Frontal cortex (tissue), 4 donors: ENCODE measurements at places on chromosomes 11 and 22.

GRCh38 chr11:13287681-13288080 is 10.1 kb downstream of the BMAL1 start:
- DNase-seq: no peak

GRCh38 chr22:27598792-27599191 is 202.8 kb downstream of the MN1 start:
- no peak for DNase-seq

DNA sequence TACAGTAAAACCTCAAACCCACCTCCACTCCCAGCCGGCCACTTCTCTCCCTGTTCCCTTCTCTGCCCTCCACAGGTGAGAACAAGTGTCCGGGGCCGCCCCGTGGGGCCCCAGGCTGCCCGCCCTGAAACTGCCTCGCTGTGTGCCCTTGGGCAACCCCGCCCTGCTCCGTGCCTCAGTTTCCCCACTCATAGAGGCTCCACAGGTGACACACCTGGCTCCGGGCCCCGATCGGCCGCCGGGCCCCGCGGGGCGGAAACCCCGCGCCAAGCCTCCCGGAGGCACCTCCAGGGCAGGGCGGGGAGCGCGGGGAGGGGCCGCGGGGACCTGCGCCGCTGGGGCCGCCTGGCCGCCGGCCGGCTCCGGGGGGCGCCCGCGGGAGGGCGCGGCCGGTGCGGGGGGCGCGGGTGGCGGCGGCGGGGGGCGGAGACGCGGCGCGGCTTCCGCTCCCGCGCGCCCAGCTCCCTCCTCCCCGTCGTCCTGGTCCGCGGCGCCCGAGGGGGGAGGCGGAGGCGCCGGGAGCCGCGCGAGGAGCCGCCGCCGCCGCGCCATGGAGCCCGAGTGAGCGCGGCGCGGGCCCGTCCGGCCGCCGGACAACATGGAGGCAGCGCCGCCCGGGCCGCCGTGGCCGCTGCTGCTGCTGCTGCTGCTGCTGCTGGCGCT is at the start of gene LRP5:
Gene LRP5, plus strand, starts transcription at position 475 of the 663 bp plus-strand sequence. Its CDS starts 124 bp downstream, at position 599.
- DNase-seq: peak; percentile 79

DNA sequence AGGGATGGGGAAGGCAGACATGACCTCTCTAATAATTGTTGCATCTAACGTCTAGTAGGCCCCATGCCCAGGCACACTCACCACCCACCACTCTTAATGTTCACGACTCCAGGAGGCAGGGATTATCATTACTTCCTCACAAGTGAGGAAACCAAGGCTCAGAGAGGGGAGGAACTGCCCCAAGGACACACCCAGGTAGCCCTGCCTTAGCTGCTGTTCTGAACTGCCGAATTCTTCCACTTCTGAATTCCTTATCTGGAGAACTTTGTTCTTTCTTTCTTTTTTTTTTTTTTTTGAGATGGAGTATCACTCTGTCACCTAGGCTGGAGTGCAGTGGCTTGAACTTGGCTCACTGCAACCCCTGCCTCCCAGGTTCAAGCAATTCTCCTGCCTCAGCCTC is 16.7 kb downstream of the SLCO2B1 start:
- no peak for DNase-seq

DNA sequence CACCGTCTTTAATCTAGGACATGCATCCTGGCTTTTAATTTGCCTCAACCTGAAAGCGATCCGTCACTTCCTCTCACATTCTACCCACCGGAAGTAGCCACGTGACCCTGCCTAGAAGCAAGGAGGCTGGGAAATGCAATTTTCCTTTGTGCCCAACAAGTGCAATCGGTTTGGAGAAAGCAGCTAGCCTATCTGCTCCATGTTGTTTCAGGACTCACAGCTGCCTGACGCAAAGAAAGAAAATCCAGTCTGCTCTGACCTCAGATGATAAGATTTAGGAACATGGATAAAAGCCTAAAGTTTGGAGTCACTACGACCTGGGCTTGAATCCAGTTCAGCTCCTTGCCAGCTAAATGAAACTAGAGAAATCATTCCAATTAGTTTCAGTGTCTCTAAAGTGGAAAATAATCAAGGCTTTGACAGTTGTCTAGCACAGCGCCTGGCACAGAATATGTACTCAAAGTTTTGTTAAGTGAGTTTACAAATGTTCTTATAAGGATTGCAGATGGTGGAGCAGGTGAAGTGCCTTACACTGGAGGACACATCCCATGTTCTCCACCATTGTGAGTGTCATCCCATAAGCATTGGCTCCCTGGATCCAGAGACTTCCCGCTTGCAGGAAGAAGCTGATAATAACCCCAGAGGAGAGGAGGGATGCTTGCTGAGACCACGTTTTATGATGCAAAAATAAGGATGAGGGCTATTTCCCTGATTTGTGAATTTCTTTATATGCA is 553.7 kb downstream of the MN1 start:
- DNase-seq: no peak

GRCh38 chr22:44689173-44689572 is 12.8 kb upstream of the PRR5 start:
- DNase-seq: no peak

DNA sequence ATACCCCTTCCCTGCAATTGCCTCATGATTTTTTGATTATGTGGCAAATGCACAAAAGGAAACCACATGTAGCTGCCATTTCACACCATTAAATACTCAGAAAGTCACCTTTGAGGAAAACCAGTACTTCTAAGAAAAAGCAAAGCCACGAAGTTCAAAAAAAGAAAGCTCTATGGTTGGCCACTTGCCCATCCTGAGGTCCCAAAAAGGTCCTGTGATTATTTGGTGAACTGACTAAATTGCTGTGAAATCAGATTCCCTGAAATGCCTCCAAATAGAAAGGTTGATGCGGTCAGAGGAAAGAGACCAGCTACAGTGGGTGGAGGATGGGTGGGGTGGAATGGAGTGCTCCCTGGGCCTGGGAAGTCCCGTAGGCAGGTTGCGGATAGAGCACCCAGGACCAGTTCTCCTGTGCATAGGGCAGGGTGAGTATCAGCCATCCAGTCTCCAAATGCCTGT is 26.9 kb downstream of the MRPL16 start:
- DNase-seq: no peak

DNA sequence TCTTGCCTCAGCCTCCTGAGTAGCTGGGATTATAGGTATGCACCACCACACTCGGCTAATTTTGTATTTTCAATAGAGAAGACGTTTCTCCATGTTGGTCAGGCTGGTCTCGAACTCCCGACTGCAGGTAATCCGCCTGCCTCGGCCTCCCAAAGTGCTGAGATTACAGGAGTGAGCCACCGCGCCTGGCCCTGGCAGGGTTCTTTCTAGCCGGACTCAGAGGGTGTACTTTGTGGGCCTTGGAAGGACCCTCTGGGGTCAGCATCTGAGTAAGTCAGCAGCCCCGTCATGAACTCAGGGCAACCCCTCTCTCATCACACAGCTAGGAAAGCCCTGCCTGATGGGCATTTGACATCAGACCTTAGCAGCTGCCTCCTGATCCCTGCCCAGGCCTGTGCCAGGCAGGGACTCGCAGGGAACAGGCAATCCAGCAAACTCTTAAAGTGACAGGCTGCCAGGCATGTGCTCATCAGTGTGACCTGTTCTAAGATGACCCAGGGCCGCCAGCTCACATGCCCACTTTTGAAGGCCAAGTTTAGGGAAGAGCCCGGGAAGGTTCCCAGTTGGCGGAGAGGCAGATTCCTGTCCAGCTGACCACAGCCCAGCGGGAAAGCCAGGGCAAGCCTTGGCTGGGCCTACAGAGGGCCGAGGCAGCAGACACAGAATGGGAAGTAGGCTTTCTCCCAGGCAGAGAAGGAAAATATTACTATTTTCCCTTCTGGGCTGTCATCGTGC is 92.9 kb downstream of the MORC2 start:
- no peak for DNase-seq

DNA sequence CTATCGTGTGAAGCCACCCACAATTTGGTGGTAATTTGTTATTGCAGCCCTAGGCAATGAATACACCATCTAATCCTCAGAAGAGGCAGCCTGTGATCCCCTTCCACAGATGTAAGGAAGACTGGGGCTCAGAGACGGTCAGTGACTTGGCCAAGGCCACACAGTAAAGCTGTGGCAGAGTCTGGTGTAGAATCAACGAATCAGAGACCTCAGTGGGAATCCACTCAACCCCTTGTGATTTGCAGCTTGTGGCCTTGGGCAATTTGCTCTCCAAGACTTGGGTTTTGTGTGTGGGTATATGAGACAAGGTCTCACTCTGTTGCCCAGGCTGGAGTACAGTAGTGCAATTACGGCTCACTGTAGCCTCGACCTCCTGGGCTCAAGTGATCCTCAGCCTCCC is 1.9 kb downstream of the LGALS2 start:
- DNase-seq: no peak

DNA sequence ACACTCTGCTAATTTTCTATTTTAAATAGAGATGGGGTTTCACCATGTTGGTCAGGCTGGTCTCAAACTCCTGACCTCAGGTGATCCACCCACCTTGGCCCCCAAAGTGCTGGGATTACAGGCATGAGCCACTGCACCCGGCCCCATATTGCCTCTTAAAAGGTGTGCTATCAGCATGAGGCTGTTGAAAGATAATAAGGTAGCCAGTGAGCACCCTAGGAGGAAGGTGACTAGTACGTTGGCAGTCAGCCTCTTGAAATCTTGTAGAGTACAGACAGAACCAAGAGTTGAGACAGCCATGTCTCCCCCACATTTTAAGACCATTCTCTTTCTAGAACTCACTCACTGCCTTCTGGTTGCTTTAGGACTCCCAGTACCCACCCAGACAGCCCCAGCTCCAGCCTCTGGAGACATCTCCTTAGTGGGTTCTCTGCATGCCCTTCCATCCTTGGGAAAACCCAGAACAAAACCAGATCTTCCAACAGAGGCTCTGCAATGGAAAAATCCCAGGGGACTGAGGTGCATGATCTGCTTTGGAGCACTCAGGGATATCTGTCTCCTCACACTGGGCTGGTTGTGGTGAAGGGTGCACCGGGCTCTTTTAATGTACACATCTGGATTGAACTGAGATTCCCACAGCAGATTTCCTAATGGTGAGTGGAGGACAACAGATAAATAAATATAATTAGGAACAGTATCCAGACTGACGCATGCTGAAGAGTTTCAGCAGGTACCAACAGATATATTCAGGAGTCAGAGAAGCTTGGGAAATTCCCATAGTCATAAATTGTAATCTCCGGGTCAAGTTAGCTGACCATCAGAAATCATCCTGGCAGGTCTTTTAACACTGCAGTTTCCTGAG is 49.4 kb downstream of the LRRC74B start:
- no peak for DNase-seq

GRCh38 chr22:43928468-43928867 is 4.9 kb downstream of the PNPLA3 start:
- DNase-seq: no peak

GRCh38 chr11:57055744-57056143 is 67.0 kb downstream of the OR5AK2 start:
- no peak for DNase-seq

DNA sequence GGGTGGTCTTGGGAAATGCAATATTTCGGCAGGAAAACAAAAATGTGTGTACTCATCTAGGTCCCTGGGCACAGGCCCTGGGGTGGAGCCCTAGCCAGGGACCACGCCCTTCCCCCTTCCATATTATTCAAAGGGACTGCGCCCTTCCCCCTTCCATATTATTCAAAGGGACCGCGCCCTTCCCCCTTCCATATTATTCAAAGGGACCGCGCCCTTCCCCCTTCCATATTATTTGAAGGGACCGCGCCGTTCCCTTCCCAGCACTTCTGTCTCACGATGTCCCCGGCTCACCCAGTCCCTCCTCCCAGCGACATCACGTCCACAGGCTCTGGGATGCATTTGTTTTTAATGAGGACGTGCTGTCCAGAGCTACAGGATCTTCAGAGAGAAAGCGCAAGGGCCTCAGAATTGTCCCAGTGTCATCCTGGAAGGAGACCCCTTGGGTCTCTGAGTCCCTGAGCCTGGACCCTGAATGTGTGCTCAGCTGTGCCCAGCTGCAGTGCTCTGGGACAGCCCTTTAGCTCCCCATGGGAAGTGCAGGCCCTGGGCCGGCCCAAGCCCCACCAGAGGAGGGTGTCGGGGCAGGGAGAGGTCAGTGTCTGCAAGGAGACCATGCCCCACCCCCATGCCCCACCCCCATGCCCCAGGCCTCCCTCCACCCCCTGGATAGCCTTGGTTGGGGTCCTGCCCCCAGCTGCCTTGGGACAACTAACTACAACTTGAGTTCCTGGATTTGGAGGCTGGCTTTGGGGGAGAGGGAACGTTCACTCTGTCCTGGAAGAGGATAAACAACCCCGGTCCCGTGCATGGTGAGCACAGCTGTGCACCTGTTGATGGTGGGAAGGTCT is 810.0 kb downstream of the BRD1 start:
- DNase-seq: no peak

GRCh38 chr11:112665291-112665690 is 295.9 kb upstream of the NCAM1 start:
- DNase-seq: no peak

DNA sequence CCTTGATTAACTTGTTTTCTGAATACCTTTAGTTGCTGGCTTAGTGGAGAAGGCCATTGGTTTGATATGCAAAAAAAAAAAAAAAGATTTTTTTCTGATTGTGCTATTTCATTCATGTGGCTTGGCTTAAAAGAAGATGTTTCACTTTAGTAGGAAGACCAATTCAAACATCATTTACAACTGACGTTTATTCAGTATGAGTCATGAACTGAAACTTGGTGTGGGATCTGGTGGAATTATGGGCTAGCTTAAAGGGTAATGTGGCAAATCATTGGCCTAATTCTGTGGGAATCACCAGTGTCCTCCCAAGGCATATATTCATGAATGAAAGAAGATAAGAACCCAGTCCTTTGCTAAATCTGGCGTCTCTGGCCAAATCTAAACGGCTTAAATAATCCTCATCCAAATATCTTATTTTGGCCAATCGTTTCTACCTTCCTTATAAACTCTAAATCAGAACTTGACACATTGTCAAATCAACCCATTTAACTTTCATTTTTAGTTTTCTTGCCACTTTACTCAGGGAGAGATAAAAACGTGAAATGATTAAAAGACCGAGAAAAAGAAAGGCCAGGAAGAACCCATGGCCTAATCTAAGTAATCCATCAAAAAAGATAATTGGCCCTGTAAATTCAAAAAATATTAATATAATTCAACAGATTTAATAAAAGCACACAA is 77.0 kb downstream of the DDIAS start:
- no peak for DNase-seq

DNA sequence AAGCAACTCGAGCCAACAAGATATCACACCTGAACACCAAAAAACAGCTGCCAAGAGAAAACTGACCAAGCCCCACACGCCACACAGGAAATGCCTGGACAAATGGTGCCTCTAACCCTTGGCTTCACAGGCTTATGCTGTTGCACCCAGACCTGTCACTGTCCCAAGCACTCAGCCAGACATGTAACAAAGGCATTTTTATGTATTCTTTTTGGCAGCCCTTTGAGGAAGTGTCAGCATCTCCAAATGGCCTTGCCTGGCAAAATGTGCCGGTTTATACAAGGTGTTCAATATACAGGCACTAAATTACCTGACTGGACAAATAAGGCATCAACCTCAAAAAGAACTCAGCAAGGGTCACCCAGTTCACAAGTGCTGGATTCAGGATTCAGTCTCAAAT is 6.1 kb downstream of the HDHD5 start:
- no peak for DNase-seq

GRCh38 chr22:35561796-35562526 is 21.3 kb downstream of the RASD2 start:
- no peak for DNase-seq

- no peak for DNase-seq
Measured at GRCh38 chr11:19349340-19350025, 108.7 kb upstream of the E2F8 start.
